Stimulated activated CD8-positive, alpha-beta memory T cell treated with anti-CD3 and anti-CD28 coated beads, Interleukin-4, amount 100 ng/mL, for 1 hour (primary cell): ENCODE measurements at places on chromosomes 3 and 15.

GRCh38 chr3:70519026-70519425 is 206.6 kb upstream of the MDFIC2 start:
- DNase-seq, result no peak

GRCh38 chr3:197542741-197543454 is 12.9 kb downstream of the BDH1 start:
- no peak for DNase-seq

DNA sequence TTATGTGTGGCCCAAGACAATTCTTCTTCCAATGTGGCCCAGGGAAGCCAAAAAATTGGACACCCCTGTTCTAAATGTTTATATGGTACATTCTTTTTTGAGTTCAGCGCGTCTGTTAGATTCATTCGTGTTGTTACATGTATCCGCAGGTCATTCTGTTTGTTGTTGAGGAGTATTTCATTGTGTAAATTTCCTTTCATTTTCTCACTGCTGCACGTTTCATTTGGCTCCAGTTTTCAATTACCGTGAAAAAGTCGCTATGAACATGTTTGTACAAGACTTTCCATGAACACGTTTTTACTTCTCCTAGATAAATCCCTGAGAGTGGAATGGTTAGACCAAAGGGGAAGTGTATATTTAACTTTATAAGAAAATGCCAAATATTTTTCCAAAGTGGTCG is 7.5 kb upstream of the OPA1 start:
- no peak for DNase-seq

DNA sequence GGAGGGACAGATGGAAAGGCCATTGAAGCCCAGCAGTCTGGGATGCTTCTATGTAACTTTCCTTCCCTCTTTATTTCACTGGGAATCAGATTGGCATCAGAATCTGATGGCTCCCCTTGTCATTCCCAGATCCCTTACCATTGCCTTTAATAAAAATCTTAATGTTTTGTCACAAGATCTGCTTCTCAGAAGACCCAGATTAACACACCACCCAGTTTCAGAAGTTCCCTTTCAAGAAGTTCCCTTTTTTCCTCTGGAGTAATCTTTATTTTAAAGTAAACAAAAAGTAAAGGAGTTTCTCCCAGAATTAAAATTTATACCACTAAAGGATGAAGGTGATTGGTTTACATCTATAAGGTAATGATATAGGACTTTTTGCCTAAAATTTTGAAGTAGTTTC is 76.4 kb downstream of the UBR1 start:
- DNase-seq, result no peak
